Activated T-helper 9 cell treated with anti-CD3 and anti-CD28 coated beads, Interleukin-2, amount 50 U/mL, for 16 hours (primary cell): ENCODE measurements at places on chromosomes 11 and 22.

GRCh38 chr11:86978756-86979608, 23.8 kb upstream of the FZD4 start:
- DNase-seq: no peak

GRCh38 chr11:105236664-105237063, 97.1 kb upstream of the CARD18 start:
- no peak for DNase-seq

DNA sequence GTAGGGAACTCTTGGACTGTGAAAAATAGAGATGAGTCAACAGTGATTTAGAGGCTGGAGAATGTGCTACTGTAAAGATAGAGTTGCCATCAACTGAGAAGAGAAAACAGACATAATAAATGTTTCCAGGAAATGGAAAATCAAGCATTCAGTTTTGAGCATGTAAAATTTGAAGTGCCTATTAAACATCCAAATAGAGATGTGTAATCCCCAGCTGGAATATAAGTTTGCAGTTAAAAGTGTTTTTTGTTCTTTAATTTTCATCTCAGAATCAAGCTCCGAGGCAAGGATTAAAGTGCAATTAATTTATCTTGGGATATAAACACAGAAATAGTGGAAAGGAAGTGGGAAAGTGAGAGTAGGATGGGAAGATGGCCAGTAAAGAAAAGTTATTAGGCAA, 666.0 kb upstream of the RAG2 start:
- DNase-seq: no peak

DNA sequence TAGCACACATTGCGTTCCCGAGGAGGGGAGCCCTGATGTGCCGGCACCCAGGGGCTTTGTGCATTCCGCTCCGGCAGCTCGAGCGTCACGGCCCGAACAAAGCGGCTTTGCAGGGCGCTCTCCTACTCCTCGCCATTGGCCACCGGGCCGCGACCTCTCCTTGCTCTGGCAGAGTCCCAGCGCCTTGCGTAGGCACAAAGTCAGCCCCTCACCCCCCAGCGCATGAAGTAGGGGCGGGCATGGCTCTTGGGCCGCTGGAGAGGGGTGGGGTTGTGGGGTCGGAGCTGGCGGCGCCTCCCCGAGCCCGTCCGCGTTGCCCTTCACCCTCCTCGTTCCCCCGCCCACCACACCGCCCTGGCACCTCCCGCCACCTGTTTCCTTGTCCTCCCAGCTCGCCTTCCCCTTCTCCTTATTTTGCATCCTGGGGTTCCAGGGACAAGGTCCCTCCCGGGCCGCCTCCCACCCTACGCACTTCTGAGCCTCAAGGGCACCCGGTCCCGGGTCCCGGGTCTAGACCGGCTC, 753 bp upstream of the PPARA start:
- DNase-seq: peak; percentile 16

DNA sequence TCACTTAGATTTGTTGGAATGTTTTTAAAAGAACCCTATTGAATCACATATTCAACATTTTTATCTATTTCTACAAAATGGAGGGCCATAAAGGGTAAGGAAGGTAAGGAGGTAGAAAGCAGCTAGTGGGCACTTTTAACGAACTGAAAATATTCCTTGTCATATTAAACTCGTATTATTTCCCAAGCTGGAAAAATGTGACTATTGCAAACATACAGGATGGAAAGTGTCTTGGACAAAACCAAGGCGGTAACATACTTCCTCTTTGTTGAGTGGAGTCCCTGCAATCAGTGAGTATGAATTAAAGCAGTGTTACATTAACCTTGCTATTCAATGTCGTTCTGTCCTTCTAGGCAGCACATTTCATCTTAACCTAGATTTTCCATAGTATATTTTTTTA, 165.6 kb downstream of the RCN1 start:
- no peak for DNase-seq

- DNase-seq: no peak
Observed at GRCh38 chr11:472816-473215, 22.7 kb downstream of the PTDSS2 start.

DNA sequence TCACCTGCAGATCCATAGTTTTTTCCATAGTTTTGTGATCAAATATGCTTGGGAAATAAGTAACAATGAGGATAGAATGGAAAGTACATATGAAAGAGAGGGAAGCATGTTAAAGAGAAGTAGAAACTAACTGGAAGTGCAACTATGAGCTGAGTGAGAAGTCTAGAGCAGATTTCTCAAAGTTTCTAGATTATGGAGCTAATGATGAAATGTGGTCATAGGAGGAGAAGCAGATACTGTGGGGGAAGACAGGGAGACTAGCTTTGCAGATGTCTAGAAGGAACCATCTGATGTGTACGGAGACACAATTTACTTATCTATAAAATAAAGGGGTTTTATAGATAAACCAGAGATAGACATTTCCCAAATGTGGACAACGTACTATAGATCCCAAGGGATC, 37.1 kb downstream of the RELT start:
- no peak for DNase-seq

GRCh38 chr11:68532727-68533369, 72.3 kb downstream of the PPP6R3 start:
- no peak for DNase-seq

- no peak for DNase-seq
Observed at GRCh38 chr11:64538501-64538951, 52.5 kb upstream of the SLC22A12 start.

- DNase-seq: no peak
Observed at GRCh38 chr11:69442807-69443137, 38.7 kb upstream of the LINC01488 start.

GRCh38 chr11:106012744-106013143, 9.3 kb downstream of the MSANTD4 start:
- DNase-seq: no peak

DNA sequence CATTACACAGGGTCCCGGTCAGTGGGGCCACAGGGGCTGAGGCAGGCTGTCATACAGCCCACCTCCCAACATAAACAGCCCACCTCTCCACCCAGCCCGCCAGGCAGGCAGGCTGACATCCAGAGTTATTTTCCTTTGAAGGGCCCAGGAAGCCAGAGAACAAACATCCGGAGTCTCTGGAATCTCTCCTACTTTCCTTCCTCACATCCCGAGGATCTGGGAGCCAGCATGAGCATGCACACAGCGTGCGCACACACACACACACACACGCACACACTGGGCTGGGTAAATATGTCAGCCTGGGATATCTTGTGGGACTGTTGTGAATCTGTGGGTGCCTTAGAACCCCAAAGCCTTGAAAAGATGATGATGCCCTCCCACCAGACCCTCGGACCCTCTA, 55.4 kb downstream of the PDE2A start:
- DNase-seq: no peak

GRCh38 chr11:77547863-77548551, 41.7 kb upstream of the AQP11 start:
- no peak for DNase-seq

DNA sequence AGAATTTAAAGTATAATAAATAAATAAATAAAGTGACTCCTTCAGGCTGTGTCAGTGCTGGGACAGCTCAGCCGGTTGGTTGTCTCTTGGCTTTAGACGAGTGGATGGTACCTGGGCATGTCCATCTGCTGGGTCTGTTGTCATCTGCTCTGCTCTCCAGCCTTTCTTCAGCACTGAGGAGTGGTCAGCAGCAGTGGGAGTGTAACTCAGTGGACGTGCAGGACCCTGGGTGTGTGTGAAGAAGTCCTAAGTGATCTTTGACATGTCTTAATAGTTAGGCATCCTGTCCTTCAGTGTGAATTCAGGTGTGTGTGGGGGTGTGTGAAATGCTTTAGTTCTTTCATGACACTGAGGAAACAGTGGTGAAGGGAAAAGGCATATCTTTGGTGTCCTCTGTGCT, 24.3 kb downstream of the AMOTL1 start:
- no peak for DNase-seq

GRCh38 chr22:17580441-17581031, 17.2 kb downstream of the SLC25A18 start:
- no peak for DNase-seq

GRCh38 chr11:47714554-47715081, 551 bp downstream of the AGBL2 start:
- no peak for DNase-seq

- DNase-seq: no peak
Observed at GRCh38 chr11:132080127-132080526, 709.7 kb downstream of the NTM start.

- no peak for DNase-seq
Observed at GRCh38 chr11:10899121-10899830, 41.4 kb upstream of the ZBED5 start.

DNA sequence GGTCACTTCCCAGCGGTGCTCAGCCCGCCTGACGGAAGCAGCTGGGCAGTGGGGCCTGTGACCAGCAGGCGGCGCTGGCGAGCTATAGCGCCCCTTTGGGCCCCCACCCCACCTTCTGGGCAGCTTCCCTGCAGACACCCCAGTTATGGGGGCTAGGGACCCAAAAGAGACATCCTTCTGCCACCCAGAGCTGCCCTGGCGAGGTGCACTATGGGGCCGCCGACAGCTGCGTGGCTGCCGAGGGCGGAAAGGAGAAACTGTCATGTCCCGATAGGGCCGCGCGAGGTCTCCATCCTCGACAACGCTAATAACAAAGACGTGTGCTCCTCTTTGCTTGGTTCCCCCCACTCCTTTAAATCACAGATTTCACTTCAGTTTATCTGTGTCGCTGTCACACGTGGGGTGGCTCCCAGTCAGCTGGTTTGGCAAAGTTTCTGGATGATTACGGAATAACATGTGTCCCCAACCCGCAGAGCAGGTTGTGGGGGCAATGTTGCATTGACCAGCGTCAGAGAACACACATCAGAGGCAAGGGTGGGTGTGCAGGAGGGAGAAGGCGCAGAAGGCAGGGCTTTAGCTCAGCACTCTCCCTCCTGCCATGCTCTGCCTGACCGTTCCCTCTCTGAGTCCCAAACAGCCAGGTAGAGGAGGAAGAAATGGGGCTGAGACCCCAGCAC, 673 bp upstream of the MYO7A start:
- peak; percentile 38 for DNase-seq

GRCh38 chr11:15800111-15800800, 556.1 kb downstream of the SOX6 start:
- DNase-seq: no peak
